ENCODE measurements at places on chromosomes 13 and 19.

DNA sequence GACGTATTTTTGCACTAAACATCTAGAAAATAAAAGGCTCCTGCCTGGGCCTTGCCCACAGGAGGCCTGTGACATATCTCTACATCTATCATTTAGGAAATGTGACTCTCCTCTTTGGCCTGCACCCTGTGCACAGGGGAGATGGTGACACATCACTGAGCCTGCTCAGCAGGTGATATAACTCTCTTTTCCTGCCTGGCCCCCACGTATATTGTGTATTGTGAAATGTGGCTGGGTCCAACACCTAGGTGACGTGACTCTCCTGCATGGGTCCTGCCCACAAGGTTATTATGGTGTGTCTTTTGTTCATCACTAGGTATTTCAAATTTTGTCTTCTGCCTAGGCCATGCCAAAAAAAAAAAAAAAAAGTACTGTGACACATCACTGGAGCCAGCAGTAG is 61.4 kb upstream of the ZNF724 start:
- DNase-seq, result no peak

DNA sequence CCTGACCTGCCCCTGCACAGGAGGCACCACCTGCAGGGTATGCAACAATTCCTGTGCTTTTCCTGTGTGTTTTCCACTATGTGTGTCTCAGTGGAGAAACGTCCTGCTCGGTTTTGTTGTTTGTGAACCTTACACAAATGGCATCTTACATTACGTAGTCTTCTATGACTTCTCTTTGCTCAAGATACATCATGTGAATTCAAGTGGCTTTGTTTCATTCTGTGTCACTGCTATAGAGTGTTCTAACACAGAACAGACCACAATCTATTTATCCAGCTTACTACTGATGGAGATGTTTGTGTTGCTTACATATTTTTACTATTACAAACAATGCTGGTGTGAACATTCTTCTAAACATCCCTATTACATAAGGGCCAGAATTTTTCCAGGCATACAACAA is 97.7 kb downstream of the ANKRD10 start:
- no peak for DNase-seq

- no peak for DNase-seq
These were observed 31.8 kb downstream of the LCP1 start for GRCh38 chr13:46150134-46150693.

DNA sequence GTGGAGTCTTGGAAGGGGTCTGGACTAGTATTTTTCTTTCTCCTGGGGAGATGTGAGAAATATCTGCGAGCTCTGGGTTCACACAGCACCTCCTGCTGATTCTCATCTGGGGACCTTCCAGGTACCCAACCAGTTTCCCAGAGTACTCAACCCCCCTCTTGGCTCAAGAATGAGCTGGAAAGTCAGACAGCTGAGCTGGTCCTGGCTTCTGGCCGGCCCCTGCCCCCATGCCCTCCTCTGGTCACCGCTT is 2.2 kb upstream of the PDE4A start:
- no peak for DNase-seq

- DNase-seq, result peak; percentile 36
These were observed 44.3 kb downstream of the BBC3 start for GRCh38 chr19:47186446-47187334.

DNA sequence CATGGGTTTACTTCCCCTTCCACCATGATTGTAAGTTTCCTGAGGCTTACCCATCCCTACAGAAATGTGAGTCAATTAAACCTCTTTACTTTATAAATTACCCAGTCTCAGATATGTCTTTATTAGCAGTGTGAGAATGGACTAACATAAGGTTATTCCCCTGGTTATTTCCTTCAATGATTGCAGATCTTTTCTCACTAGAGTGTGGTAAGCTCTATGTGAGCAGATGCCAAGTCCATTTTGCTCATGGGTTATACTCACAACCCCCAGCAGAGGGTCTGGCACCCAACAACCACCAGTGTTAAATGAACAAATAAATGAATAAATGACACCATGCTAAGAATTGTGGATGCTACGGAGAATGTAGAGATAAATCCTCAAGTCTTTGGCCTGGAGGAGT is 472.8 kb downstream of the LIG4 start:
- no peak for DNase-seq

DNA sequence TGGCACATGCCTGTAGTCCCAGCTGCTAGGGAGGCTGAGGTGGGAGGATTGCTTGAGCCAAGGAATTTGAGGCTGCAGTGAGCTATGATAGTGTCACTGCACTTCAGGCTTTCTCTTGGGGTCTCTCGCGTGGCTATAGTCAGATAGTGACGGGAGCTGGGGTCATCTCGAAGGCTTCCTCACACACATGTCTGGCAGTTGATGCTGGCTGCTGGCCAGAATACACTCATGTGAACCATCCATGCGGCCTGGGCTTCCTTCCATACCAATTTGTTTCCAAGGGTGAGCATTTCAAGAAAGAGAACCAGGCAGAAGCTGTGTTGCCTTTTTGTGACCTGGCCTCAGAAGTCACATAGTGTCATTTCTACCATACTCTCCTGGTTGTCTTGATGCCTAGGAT is 26.4 kb downstream of the LEUTX start:
- no peak for DNase-seq

DNA sequence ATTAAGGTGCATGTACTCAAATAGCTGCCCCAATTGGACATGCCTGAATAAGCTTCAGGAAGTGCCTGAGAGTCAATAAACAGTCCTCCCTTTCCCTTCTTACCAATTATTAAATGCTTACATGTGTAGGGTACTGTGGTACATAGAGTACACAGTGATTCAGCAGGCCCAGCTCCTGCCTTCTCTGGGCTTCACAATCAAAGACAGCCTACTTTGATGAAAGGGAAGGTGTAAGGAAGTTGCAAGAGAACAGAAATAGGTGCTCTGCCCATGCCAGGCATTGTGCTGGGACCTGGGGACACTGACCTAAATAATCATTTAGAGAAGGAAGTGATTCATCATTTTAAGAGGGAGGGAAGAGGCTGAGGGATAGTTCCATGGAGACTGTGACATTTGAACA is 17.2 kb downstream of the FRY start:
- DNase-seq, result no peak

GRCh38 chr19:47283405-47284059 is 8.8 kb downstream of the INAFM1 start:
- DNase-seq, result no peak

- no peak for DNase-seq
These were observed 155.5 kb downstream of the TBC1D4 start for GRCh38 chr13:75326173-75327134.

DNA sequence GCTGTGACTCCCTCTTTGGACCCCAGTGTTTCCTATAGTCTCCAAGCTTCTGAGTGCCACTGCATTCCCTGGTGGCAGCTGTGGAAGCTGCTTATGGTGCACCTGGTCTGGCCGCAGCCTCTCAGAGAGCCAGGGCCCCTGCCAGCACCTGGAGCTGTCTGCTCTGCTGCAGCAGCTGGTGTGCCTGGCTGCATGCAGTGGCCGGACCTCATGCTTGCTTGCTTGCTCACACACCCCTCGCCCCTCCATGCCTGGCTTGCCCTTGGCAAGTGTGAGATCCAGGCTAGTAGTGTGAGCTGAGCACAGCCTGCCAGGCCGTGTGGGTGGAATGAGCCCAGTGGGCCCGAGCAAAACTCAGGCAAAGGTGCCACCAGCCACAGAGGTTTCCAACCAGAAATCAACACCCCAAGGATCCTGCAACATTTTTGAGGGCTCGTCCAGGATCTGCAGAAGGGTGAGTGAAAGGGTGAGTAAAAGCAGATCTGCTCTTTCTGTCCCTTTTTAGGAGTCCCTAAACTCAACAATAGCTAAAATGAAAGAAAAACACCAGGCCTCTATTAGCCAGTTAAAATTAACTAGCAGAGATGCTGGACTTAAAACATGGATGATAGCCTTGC is 7.6 kb upstream of the MLLT1 start:
- DNase-seq, result no peak

- no peak for DNase-seq
These were observed 134.3 kb downstream of the TRPC4 start for GRCh38 chr13:37735293-37735692.

GRCh38 chr19:38543807-38544568 is 73.8 kb downstream of the MAP4K1 start:
- no peak for DNase-seq

- no peak for DNase-seq
These were observed 170.7 kb downstream of the DCT start for GRCh38 chr13:94308832-94309231.

GRCh38 chr13:51814825-51815650 is 11.1 kb upstream of the DHRS12 start:
- DNase-seq, result no peak

- no peak for DNase-seq
These were observed 56.1 kb upstream of the NFIC start for GRCh38 chr19:3310280-3310679.

- no peak for DNase-seq
These were observed 227.9 kb downstream of the TEX29 start for GRCh38 chr13:111548301-111548700.
